Activated T-cell treated with anti-CD3 and anti-CD28 coated beads for 48 hours (primary cell): ENCODE measurements at places on chromosomes 16 and 17.
A peak's percentile ranks its signal among the peaks of the same experiment; 100 is the strongest.

DNA sequence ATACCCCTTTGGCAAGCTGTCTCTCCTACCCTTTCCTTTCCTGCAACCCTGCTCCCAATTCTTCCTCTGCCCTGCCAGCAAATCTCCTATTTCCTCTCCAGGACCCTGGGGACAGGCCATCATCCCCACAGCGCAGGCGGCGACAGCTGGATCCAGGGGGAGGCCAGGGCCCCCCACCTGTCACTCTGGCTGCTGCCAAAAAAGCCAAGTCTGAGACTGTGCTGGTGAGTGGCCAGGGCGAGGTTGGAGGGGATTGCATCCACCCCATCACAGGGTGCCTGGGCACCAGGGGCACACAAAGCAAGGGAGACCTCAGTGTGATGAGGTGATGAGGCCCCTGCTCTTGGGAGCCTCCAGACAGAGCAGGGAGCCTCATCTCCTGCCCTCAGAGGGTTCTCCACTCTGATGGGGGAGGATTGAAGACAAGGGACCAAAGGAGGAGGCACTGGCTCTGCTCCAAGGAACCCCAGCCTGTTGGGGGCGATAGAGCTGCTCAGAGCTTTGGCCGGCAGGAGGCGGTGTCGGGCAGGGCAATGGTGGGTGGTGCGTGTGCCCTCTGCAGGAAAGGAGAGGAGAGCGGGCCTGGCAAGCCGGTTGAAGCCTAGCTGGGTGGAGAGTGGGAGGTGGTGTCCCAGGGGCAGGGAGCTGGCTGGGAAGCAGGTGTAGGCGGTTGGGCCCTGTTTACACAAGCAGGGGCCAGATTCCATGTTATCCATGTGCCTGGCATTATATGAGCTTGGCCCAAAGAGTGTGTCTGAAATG, 15.6 kb upstream of the PDK2 start:
- peak; percentile 12 for DNase-seq

DNA sequence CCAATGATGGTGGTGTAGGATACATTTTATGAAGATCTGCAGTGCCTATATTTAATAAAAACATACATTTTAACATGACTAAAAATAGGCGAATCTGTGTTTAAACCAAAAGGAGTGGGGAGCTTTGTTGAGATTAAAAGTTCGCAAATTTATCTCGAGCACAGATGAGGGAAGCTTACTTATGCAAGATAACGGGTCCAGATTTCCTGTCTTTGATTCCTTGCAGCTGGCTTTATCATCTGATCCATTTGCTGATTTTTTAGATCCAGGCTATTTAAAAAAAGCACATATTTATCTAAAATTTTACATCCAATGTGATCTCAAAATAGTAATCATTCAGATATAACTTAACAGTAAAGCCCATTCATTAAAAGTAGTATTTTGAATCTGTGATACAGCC, 57.0 kb upstream of the INTS2 start:
- no peak for DNase-seq

- no peak for DNase-seq
Observed at GRCh38 chr17:80644536-80644935, 99.9 kb downstream of the RPTOR start.

DNA sequence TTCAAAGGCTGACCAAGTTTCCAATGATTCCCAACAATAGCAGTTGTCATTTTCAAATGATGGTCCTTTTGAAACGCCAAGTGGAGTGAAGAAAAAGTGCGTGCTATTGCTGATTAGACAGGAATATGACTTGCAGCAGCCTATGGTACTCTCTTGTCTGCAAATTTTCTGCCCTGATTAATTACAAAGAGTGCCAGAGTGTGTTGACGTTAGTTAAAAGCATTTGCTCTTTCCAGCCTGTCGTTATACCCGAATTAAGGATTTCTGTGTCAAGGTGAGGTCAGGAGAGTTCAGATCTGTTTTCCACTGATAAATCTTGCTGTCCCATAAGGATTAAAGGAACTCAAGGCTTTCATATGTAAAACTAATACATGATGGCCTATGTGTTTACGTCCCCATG, 75.0 kb upstream of the ADAMTS18 start:
- no peak for DNase-seq

- DNase-seq, result no peak
Observed at GRCh38 chr17:67041941-67042899, 2.1 kb upstream of the CACNG1 start.

GRCh38 chr16:74101379-74102137, 195.1 kb upstream of the PSMD7 start:
- DNase-seq, result no peak

DNA sequence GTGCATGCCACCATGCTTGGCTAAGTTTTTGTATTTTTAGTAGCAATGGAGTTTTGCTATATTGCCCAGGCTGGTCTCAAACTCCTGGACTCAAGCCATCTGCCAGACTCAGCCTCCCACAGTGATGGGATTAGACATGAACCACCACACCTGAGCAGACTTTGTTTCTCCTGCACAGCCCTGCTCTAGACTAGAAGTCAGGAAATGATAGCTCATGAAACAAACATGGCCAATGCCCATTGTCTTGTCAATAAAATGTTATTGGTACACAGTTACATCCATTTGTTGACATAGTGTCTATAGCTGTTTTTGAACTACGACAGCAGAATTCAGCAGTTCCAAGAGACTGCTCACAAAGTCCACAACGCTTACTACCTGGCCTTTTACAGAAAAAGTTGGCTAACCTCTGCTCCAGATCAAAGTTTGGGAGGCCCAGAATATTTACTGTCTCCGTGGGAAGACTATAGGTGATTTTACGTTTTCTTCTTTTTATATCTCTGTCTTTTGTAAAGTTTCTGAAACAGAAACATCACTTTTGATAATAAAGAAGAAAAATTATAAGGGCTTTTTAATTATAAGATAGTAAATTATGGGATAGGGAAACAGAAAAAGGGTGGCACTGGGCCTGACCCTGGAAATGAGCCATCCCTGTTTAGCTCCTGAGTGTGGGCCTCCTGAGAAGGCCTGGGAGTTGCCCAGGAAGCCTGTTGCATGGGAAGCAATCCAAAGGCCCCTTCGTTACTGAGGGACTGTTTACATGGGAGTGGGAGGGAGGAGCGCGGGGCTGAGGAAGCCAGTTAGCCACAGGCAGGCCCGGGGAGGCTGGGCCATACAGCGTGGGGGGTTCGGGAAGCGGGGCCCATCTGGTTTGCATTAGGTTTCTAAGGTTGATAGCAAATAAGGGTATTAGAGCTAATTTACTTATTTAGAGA, 201.5 kb downstream of the IRF8 start:
- DNase-seq, result no peak

DNA sequence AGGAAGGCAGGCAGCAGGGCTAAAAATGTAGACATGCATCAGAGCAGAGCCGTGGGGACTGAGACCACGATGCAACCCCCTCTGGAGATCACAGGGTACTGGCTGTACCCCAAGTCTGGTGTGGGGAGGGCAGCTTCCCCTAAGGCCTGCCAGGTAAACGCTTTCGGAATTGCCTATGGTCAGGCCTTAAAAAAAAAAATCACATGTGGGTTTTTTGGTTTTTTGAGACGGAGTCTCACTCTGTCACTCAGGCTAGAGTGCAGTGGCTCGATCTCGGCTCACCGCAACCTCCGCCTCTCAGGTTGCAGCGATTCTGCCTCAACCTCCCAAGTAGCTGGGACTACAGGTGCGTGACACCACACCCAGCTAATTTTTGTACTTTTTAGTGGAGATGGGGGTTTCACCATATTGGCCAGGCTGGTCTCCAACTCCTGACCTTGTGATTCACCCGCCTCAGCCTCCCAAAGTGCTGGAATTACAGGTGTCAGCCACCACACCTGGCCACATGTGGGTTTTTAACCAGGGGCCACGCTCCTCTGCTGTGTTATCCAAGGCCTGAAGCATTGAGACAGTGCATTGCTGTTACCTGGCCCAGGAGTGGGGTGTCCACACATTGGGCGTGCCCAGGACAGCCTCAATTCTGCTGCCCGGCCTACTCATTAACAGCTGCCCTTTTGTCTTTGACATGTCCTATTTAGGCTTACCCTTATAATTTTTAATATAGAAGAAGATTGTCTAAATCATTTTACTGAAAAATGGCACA, 50.4 kb downstream of the LITAF start:
- DNase-seq, result no peak

DNA sequence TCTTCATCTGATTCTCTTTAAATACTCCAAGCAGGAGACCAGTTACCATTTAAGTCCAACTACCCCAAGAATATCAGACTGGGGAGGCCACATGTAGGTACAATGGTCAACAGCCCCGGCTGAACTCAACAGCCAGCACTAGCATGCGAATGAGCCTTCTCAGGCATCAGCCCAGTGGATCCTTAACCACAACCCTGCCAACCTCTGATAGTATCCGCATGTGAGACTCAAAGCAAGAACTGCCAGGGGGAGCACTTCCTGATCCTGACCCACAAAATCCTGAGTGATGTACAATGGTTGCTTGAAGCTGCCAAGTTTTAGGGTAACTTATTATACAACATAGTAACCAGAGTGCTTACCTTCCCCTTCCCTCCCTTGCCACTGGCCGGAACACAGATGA, 4.0 kb downstream of the PYY start:
- no peak for DNase-seq

GRCh38 chr17:45020354-45021138, 30.9 kb downstream of the DCAKD start:
- DNase-seq, result no peak

DNA sequence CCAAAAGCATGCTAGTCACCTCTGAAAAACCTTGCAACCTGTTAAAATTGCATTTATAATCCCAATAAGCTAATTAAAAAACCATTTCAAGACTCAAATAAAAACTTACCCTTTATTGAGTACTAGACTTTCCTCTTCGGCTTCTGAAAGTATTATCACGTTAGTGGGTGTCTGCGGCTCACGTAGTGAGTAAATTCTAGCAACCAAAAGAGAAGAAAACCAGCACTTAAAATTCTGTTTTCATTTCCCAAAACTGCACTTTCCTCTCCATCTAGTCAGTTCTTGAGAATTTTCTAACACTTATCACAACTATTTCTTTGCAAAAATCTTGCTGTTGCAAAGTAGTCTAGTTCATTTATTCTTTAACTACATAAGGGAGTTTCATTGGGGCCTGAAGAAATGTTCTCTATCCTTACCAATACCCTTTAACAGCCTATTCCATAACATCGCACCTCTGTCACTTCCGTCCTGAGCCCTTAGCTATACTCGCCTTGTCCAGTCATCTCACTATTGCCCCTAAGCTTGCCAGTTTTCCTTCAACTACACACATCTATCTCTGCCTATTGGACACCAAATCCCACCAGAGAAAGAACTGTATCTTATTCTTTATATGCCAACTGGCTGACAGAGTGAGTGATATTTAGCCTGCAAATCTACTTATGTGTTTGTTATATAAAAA, 8.7 kb downstream of the NUP88 start:
- no peak for DNase-seq

GRCh38 chr17:34156741-34157589, 98.1 kb upstream of the CCL2 start:
- no peak for DNase-seq

GRCh38 chr16:70160821-70161220, 12.8 kb upstream of the CLEC18C start:
- DNase-seq, result no peak

- DNase-seq, result no peak
Observed at GRCh38 chr16:14241631-14242030, 170.5 kb downstream of the MRTFB start.
